ENCODE measurements at places on chromosomes 4 and X. TPM values are rescaled to one million over a fixed set of nuclear protein-coding genes. Genes with fewer than 3 reads are reported as not detected.

DNA sequence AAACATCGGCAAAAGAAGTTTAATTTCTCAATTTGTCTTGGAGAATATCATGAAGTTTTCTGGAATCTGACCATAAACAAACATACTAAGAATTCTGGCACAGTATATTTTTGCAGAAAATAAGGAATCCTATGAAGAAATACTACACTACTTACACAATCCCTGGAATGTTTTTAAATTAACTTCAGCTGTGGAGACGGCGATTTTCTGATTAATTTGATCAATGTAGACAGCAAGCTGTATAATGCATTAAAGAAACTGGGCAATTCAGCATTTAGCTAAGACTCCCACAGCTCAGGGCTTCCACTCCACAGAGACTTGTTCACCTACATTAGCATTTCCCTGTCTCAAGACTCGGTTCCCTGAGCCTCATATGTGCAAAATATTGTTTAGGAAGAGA lies 12.2 kb downstream of the EGFL6 start:
- no peak for DNase-seq

DNA sequence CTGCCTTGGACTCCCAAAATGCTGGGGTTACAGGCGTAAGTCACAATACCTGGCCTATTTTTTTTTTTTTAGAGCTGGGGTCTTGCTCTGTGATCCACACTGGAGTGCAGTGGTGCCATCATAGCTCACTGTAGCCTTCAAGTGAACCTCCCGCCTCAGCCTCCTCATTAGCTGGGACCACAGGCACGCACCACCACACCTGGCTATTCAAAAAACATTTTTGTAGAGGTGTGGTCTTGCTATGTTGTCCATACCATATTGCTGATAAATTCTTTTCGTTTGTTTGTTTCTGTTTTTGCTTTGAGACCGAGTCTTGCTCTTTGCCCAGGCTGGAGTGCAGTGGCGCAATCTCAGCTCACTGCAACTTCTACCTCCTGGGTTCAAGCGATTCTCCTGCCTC lies 21.6 kb downstream of the ENOPH1 start:
- DNase-seq = no peak

The UGT2B15 gene
- 203 TPM for total RNA-seq

GRCh38 chrX:15866147-15866546 lies 11.5 kb upstream of the AP1S2 start:
- DNase-seq = no peak

- DNase-seq = no peak
Observed at GRCh38 chrX:134641346-134641745, 16.9 kb downstream of the PLAC1 start.

The TLL1 gene
- 2.5 TPM for total RNA-seq

DNA sequence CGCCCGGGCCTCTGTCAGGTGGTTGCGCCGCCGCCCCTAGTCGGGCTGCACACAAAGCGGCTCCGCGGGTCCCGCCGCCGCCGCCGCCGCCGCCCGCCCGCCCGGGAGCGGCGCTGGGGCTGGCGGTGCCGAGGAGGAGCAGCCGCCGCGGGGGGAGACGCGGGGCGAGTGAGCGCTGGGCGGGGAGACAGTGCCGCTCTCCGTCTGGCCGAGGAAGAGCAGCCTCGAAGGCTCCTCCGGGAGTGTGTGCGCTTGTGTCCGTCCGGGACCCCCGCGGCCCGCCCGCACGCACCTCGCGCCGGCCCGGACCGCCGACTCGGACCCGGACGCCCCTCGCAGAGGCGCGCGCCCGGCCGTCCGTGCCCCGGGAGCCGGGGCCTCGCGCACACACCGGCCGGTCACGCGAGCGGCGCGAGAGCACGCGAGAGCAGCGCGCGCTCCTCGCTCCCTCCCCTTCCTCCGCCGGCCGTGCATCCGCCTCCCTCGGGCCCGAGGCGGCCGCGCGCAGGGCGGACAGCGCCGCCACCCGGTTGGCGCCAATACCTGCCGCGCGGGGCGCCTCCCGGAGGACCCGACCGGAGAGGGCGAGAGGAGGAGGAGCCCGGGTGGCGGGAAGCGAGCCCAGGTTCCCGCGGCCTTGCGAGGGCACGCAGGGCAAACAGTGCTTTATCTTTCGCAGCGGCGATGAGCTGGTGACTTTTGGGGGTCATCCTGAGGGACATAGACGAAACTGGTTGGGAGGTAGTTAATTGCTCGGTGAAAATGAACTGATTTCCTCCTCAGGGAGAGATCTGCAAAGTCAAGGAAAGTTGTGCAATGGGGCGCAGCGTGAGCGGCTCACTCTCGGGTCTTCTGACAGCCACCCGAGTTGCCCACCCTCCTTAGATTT lies at the start of gene PDS5A:
Gene PDS5A, minus strand, starts transcription at position 423 of the 889 bp plus-strand sequence. CDS start 1,334 bp downstream, outside the sequence.
- peak; percentile 93 for DNase-seq

The DCLK2 gene
- 3.0 TPM for total RNA-seq

The NMU gene
- total RNA-seq = 1.5 TPM

- no peak for DNase-seq
Observed at GRCh38 chr4:61841714-61842113, 641.6 kb downstream of the ADGRL3 start.

DNA sequence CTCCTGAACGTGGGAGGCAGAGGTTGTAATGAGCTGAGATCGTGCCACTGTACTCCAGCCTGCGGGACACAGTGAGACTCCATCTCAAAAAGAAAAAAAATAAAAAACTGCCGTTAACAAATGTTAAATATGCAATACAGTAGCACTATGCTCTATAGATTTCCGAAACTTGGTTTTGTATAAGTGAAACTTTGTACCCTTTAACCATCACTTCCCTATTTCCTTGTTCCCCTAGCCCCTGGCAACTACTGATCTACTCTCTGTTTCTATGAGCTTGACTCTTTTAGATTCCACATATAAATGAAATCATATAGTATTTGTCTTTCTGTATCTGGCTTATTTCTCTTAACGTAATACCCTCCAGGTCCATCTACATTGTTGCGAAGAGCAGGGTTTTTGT lies 74.1 kb downstream of the TAB3 start:
- DNase-seq = no peak

- DNase-seq = no peak
Observed at GRCh38 chr4:7144374-7145290, 47.7 kb upstream of the SORCS2 start.

The MAGEA2 gene
- not detected for total RNA-seq
